Activated CD8-positive, alpha-beta T cell treated with anti-CD3 and anti-CD28 coated beads, Interleukin-2, amount 10 ng/mL, durations not matched to agents 7 days and 5 days (primary cell): ENCODE measurements at places on chromosomes 13 and 19.

GRCh38 chr19:50427997-50428425 is 4.7 kb upstream of the MYBPC2 start:
- peak; percentile 40 for DNase-seq

DNA sequence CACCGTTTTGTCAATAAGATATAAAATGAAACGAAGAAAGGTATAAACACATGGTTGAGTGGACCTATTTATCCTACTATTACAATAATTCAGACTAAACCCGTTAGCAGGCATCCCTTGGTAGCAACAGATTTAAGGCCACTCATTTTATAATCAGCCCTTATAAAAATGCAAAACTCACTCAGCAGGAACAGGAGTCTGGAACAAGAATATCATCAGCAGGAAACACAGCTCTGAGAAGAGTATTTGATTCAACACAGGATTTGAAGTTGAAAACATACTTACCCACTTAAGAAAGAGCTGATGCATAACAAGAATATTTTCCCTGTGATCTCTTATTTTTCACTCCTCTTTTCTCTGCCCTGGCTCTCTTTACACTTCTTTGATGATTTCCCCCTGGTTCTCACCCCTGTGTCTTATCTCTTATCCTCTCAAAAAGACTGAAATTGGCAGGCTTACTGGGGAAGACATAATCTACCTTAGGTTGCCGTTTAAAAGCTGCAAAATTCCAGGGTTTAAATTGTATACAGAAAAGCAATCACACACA is 1722.7 kb downstream of the SLITRK5 start:
- DNase-seq: no peak

DNA sequence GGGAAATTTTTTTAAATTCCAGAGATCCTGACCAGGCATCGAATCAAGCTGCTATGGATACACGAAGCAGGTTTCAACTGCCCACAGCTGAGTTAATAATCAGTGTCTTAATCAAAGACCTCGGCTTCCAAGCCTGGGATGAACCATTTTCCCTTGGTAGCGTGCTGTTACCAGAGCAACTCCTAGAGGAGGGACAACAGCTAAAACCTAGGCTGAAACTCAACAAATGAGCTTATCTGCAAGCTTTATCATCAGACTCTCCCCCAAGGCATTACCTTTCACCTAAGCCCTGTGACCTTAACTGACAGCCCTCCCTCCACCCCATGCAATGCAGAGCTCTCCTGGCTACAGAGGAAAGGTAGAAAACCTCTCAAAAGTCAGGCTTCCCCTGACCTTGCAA is 39.7 kb downstream of the RCBTB1 start:
- no peak for DNase-seq

DNA sequence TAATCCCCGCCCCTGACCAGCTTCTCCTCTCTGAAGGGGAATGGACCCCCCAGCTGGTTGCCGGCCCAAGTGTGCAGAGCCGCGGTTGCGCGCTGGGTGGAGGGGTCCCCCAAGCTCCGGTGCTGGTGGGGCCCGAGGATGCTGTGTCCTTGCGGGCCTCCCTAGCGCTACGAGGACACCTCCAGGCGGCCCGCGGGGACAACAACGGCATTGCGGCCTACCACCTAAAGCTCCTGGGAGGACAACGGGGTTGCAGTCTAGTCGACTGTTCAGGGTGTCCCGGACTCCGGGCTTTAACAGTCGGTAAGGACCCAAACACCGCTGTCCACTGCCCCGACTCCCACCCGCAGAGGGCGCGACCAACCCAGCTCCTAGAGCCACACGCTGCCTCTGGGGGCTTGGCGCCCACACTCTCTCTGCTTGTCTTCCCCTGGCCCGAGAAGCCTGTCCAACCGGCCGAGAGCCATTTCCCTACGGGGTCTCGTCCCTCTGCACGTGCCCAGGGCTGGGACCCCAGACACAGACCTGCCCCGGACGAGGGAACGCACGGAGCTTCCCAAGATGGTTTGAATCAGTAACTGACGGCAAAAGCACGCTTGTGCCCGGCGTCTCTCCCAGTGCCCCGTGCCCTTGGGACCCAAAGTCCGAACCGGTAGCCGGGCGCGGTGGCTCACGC is 927 bp upstream of the SDHAF1 start:
- DNase-seq: no peak

DNA sequence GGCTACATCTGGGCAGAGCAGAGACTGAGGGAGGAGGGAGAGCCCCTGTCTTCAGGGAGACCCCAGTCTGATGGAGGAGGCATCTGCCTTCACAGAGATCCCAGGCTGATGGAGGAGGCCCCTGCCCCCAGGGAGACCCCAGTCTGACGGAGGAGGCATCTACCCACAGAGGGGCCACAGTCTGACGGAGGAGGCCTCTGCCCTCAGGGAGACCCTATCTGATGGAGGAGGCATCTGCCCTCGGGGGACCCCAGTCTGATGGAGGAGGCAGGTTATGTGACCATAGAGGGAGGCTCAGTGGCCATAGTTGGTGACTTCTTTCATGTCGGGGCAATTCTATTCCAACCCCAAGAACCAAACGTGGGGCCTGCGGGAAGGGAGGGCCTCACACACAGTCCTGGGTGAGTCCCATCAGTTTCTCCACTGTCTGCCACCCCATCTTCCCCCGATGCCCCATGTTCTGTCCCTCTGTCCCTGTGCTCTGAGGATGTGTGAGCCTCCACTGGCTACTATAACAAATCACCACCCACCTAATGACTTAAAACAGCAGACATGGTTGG is 14.3 kb downstream of the MISP start:
- DNase-seq: no peak

- no peak for DNase-seq
Observed at GRCh38 chr13:42181381-42181953, 90.5 kb upstream of the AKAP11 start.

DNA sequence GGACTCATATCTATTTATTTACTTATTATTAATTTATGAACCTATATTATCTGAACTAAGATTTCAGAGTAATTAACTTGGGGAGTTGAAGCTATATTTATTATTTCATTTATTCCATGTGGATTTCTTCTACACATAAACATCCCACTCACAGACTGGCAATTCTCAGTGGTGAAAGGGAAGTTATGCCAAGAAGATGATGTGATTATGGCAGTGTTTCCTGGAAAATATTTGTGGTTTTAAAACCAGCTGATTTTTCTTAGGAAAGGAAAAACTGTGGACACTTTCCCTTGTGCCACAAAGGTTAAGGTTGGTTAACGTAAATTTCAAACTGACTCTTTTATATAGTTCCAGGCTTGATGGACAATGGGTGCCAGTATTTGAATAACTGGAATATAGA is 513.1 kb downstream of the SLITRK6 start:
- no peak for DNase-seq

- DNase-seq: no peak
Observed at GRCh38 chr13:66577358-66577757, 652.8 kb downstream of the PCDH9 start.

DNA sequence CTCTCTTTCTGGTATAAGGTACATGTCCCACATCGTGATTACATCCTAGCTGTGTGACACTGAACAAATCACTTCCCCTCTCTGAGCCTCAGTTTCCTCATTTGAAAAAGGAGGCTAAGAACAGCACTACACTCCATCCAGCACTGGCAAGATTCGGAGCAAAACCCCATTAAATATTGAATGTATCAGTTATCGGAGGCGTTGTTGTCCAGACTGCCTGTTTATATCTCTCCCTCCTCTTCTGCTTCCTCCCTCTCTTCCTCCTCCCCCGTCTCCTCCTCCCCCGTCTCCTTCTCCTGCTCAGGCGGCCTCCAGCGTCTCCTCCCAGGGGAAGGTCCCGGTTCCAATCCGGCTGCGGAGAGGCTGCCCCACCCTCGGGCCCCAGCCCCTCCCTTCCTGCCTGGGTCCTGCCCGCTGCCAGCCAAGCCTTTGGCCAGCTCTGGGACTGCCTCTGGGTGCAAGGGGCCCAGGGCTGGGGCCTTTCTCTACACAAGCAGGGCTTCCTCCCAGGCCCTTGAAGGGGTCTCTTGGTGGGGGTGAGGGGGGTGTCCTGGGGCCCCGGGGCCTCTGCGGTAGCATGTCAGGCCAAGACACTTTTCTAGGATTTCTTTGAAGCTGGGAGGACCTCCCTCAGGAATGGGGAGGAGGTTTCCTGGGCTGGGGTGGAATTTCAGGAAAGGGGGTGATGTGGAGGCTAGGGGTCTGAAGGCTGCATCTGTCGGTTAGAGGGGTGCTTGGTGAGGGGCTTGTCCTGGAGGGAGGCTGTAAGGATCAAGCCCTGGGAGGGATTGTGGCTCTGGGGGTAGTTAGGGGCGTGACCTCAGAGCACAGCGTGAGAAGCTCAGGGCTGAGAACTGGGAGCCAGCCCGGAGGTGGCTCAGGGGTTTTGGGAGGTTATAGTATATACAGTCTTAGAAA is 1.9 kb downstream of the RRAS start:
- DNase-seq: no peak

DNA sequence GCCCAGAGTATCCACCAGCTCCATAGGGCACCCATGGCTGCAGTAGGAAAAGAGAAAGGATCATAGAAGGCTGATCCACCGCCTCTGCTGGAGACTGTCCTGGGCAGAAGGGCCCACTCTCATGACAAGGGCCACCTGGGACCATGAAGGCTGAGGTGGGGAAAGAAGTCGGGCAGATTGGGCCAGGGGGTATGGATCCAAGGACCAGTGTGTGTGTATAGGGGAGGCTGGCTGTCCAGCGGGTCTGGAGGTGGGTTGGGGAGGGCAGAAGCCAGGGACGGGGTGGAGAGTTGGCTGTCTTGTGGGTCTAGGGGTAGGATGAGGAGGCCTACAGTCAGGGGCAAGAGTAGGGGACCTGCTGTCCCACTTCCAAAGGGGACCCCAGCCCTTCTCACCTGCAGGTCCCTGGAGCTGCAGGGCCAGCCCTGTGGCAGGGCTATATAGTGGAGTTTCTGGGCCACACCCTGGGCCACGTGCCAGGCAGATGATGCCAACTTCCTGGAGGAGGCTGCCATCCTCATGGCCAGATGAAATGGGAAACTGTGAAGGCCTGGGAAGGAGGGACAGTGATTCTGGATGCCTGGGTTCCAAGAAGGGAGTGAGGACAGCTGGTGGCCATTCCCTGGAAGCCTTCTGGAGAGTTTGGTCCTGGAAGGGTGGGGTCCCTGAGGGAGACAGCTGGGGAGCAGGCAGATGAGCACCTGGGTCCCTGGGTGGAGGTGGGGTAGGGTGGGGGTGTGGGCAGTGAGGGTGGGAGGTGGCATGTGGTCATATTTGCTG is at the start of gene FCGBP:
FCGBP (minus strand) TSS at position 51 of the 780 bp plus-strand sequence.
- no peak for DNase-seq

- DNase-seq: no peak
Observed at GRCh38 chr13:40148101-40148500, 492.6 kb downstream of the COG6 start.

GRCh38 chr13:80463673-80464352 is 122.9 kb upstream of the SPRY2 start:
- DNase-seq: no peak

DNA sequence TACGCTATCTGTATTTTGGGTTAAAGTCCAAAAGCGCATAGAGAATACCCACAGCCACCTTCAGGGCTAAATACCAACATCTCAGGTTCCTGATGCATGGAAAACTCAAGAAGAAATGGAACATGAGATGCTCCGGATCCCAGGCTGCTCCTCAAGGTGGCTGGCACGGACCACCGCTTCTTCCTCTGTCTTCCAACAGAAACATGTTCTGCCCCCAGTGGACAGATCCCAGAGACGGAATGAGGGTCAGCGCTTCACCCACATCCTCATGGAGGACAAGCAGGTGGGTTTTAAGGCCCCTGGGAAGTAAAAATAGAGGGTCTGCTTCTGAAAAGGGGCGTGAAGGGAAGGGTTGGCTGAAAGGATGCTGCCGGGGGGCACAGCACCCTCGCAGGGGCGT is 17.3 kb downstream of the COL4A1 start:
- no peak for DNase-seq

DNA sequence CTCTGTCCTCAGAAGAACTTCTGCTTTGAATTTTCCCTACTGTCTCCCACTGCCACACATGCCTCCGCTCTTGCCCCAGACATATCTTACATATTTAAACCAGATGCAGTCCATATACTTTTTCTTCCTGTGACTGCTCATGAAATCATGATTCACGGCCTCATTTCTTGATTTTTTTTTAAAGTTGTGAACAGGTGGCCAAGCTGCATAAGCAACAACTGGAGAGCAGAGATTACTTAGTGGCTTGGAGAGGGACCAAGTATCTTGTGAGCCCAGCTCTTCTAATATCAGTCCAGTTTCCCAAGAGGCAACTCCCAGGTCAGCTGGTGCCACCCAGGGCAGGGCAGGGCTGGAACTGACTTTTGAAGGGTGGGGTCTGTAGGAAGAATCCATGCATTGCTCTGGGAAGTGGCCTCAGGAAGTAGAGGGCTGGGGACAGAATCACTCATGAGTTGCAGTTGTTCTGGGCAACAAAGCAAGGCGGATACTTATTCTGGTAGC is 152.4 kb downstream of the LMO7 start:
- no peak for DNase-seq

DNA sequence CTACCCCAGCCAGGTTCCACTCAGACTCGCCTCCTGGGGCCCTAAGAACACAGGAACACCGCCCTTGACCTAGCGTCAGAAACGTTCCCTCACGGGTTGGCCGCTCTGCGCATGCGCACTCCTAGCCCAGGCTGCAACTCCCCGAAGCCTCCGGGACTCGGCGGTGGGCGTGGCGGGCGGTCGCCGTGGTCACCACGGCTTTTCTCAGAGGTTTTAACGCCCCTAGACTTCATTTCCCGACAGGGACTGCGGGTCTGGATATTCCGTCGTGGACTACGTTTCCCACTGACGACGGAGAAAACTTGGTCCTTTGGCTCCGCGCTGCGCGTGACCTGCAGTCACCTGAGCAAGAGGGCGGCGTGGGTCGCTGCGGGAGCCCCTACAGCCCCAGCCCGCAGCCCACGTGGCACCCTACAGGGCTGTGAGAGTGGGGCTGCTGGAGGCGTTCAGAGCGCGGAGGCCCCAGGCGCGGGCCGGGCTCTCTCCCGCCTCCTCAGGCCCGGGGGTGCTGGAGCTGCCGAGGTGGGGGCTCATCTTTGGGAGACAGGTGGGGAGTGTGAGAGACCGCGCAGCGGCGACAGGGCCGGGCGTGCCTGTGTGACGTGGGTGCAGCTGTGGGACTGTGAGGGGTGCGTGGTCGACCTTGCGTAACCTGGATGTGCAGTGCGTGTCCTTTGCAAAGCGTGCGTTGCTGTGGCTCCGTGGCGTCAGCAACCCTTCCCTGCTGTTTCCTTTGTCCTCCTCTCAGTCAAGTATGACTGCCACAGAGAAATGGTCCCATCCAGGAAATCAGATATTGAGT is 38.0 kb upstream of the ZNF573 start:
- peak; percentile 32 for DNase-seq

GRCh38 chr13:51765142-51765515 is 38.8 kb downstream of the DHRS12 start:
- no peak for DNase-seq

GRCh38 chr13:102683637-102684036 is 11.2 kb downstream of the METTL21C start:
- no peak for DNase-seq

GRCh38 chr19:17081672-17082630 is 6.4 kb downstream of the MYO9B start:
- DNase-seq: no peak

- DNase-seq: no peak
Observed at GRCh38 chr13:100506600-100507422, 81.8 kb downstream of the GGACT start.
